ENCODE measurements at places on chromosomes 7 and 10.

- no peak for DNase-seq
Observed at GRCh38 chr10:102322914-102323313, 72.6 kb upstream of the NFKB2 start.

- no peak for DNase-seq
Observed at GRCh38 chr7:54166419-54166818, 375.8 kb upstream of the VSTM2A start.

DNA sequence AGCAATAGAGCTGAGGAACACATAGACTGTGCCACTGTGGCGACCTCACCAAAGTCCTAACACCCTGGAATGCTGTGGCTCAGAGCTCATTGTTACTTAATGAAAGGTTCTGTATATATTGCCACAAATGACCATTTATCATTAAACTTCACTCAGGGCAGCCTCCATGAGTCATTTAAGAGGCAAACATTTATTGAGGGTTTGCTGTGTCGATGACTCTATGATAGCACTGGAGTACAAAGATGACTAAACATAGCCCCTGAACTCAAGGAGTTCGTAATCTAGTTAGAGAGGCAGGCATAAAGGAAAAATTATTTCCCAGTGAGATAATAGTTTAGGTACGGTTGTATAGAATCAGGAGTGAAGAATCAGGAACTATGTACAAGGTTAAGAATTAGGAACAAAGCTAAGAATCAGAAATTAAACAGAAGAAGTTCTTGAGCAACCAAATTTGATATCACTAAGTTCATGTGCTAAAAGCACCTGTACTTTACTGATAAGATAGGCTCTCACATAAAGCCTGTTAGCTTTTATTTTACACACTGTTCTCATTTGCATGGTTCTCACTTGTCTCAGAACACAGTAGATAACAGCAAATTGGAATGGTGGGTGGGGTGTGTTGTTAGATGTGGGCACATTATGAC lies 7.9 kb downstream of the ENTPD7 start:
- DNase-seq = no peak

DNA sequence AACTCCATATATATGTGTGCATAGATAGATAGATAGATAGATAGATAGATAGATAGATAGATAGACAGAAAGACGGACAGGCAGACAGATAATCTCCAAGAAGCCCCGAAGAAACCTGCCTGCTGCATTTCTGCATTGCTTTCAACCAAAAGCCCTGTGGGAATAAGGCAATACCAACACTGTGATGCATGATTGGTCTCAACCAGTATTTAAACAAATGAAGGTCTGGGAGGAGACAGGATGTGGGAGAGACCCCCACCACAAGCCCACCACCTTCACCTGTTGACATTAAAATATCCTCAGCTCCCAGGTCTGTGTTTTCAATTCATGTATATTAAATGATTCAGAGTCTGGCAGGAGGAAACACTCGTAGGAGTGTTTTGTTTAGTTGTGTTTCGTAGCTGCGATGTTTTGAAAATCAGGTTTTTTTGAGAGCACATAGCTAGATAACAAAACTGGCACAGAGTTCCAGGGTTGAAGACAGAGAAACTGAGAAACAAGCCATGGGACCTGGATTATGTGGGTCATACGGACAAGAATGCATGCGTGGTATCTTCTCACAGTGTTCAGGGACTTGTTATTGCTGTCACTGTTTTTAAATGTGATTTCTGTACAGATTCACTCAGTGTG lies 200.7 kb upstream of the AHR start:
- DNase-seq = no peak

DNA sequence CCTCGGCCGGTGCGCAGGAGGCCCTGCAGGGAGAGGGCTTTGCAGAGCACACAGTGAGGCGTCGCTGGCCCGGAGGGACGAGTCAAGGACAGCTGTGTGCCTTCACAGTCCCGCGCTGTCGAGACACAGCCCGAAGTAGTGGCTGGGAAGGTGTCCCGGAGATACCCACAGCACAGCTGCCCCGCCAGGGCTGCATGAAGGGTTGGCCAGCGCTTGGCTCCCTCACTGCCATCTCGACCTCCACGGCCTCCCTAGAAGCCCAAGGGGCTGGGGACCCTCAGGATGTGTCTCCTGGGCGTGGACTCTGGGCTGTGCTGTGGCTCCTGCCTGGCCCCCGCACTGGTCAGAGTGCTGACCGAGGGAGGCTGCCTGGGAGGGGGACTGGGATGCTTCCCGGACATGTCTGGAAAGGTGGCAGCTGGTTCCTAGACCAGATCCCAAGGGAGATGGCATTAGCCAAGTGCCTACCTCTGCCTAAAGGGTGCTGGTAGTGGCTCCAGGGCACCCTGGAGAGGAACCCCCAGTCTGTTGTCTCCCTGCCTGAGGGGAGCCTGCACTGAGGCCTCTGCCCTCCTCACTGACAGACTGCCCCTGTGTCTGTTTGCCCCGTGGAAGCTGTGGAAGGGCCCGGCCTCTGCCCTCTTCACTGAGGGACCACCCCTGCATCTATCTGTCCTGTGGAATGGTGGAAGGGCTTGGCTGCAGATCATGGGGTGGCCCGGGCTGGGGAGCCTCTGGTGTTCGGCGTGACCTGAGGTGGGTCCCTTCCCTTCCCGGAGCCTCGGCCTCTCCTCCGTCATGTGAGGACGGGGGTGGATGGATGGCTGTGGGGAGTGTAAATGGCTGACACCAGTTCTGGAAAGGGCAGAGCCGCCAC lies 5.8 kb downstream of the ELFN1 start:
- no peak for DNase-seq

DNA sequence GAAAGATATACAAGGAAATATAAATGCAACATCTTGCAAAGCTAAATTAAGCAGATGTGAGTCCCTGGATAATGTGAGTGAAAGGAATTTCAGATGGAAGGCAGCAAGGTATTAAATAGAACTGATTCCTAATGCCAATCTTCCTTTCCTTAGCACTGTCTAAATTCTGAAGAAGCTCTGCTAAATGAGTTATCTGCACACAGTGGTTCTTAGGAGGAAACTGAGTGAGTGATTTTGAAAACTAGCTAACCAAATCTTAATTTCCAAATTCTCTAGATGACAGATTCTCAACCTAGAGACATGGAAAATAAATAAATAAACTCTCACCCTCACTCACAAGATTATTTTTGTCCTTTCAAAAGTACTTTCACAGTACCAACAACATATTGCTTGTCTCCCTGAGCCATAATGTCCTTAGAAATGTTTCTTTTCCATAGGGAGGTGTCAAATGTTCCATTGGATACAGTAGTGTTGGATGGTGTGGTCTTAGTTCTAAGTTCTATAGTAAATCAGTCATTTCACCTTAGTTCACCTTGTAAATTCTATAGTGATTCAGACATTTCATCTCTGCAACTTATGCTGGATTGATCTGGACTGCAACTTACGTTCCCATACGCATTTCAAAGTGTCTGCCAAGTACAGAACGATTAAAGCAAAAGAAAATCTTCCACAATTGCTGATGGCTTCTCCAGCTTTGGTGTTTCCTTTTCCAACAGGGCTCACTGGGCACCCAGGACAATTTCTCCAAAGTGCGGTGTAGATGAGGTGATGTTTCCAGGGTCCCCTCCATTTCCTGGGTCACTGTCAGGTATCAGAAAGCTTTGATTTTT lies 145.4 kb upstream of the FAM171A1 start:
- DNase-seq = no peak

GRCh38 chr10:3708852-3709251 lies 76.2 kb downstream of the KLF6 start:
- DNase-seq = no peak

DNA sequence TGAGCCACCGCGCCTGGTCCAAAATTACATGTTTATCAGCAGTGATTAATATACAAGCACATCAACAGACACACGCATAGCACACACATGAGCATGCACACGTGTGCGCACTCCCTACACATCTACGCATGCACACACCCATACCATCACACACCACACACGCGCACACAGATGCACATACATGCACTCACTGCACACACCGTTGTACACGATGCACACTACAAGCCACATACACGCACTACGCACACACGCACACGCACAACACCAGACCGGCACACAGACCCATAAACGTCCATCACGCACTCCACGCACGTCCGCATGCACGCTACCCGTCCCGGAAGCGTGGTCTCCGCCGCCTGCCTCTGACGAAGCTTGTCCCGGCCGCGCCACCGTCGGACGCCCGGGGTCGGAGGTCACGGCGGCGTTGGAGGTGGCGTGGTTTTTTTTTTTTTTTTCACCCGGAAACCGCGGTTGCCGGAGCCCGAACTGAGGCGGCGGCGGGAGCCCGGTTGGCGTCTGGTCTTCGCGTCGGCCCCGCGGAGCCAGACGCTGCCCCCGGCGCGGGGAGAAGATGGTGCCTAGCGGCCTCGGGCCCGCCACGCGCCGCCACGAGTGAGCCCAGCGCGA lies at the start of gene TMEM248:
TSS of gene TMEM248 (plus strand) at position 457 of the 627 bp plus-strand sequence. CDS start 20,641 bp downstream, outside the sequence.
- peak; percentile 87 for DNase-seq

GRCh38 chr10:126210051-126210651 lies 178.1 kb downstream of the ADAM12 start:
- no peak for DNase-seq

DNA sequence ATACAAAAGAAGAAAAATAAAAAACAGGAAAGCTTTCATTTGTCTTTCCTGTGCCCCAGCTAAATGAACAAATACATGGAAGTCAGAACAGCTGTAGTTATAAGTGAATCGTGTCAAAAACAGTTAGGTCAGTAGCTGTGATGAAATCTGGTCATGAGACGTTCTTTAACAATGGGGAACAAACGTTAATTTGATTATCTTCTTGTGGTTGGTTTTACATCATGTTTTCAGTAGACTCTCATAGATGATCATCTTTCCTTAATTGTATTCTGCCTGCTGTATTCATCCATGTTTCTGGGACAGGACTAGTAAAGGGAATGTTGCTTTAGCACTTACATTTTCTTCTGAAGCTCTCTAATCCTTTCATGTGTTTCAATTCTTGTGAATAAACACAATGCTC lies 97.0 kb downstream of the PCLO start:
- DNase-seq = no peak

GRCh38 chr10:75042292-75042974 lies 69.0 kb upstream of the SAMD8 start:
- no peak for DNase-seq

- DNase-seq = no peak
Observed at GRCh38 chr10:118310822-118311221, 31.3 kb downstream of the FAM204A start.

GRCh38 chr7:22066522-22066921 lies 120.8 kb upstream of the CDCA7L start:
- DNase-seq = peak; percentile 76

Data from NCI-H2107 (cell line).